ENCODE measurements at places on chromosomes 1 and 21. TPM values are rescaled to one million over a fixed set of nuclear protein-coding genes. Genes with fewer than 3 reads are reported as not detected.
A peak's percentile ranks its signal among the peaks of the same experiment; 100 is the strongest.

GRCh38 chr1:109649491-109649914 is 6.4 kb upstream of the GSTM4 start:
- no peak overlapping the region for H3K4me3 ChIP-seq
- H3K4me1 ChIP-seq: no peaks in the 10 kb centered on the region
- H3K27me3 ChIP-seq: peaks cover 7% of the 10 kb centered on the region
- H3K27ac ChIP-seq: no peak overlapping the region

DNA sequence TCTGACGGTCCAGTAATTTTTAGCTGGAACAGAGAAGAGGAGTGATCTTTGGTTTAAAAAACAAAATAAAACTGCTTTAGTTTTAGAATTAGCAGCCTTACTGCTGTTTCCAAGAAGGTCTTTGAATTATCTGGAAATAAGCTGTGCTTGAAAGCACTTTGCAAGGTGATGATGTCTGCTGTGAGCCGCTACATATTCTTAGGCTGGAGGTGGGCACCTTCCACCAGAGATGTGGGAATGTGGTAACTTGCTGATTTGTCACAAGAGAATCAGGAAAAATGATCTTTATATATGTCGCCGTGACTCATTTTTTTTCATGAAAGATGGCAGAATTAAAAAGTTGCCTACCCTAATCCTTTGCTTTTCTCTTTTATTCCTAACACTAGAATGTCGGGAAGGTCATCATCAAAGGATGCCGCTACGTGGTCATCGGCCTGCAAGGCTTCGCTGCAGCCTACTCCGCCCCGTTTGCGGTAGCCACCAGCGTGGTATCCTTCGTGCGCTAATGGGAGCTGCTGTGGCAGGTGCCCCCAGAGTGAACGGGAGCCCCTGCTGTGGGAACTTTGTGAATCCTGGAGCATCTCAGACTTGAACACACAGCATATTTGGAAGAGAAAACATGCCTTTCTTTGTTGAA is 6.2 kb downstream of the C1orf115 start:
- no peak overlapping the region for H3K27ac ChIP-seq
- H3K27me3 ChIP-seq: no peaks in the 10 kb centered on the region
- H3K4me3 ChIP-seq: no peak overlapping the region

GRCh38 chr21:29208044-29208681 is 77.7 kb downstream of the MAP3K7CL start:
- H3K4me3 ChIP-seq: no peak overlapping the region
- no peaks in the 10 kb centered on the region for H3K27me3 ChIP-seq
- no peak overlapping the region for H3K27ac ChIP-seq
- H3K4me1 ChIP-seq: no peaks in the 10 kb centered on the region
- DNase-seq: no peak

GRCh38 chr1:85894651-85895050 is 186.4 kb upstream of the ZNHIT6 start:
- no peak overlapping the region for H3K4me3 ChIP-seq
- no peak overlapping the region for H3K27ac ChIP-seq
- no peak for DNase-seq
- H3K27me3 ChIP-seq: no peaks in the 10 kb centered on the region
- no peaks in the 10 kb centered on the region for H3K4me1 ChIP-seq
- no peaks in the 10 kb centered on the region for H3K36me3 ChIP-seq

DNA sequence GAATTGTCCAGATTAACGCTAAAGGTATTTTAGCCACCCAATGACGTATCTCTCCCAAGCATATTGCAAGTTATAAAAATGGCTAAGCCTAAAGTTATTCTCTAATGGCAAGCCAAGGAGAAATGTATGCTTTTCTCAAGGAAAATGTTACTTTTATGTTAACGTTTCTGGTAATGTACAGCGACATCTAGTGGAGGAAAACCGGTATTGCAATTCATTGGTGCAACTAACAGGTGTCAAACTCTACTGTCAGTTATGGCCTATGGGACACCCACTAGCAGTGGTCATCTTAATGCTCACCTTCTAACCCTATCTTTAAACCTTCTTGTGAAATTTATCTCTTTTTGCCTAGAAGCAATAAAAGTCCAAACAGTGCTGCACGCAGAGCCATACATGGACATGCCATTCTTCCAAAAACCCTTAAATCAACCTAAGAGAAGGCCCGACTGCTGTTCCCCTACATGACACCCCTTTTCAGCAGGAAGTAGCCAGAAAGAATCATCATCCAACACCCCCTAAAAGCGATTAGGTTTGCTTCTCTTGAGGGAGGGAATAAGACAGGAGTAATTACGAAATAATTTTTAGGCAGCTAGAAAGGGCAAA is 68.7 kb upstream of the LRIF1 start:
- peaks cover 3% of the 10 kb centered on the region for H3K27me3 ChIP-seq
- DNase-seq: peak; percentile 44
- no peak overlapping the region for H3K27ac ChIP-seq
- H3K4me1 ChIP-seq: no peaks in the 10 kb centered on the region

DNA sequence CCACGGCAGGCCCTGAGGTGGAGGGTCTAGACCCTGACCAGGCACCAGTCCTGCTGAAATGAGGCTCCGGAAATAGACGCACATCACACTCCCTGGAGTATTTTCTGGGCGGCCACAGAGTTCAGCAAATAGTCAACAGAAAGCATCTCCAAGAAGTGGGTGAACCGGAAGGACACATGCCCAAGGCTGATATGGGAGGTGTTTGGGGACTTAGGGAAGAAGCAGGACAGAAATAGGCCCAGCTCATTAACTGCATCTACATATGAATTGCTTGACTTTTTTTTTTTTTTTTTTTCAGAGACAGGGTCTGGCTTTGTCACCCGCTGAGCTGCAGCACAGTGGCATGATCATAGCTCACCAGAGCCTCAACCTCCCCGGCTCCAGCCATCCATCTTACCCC is 36.5 kb upstream of the GPR157 start:
- no peak for DNase-seq
- no peak overlapping the region for H3K4me3 ChIP-seq
- no peaks in the 10 kb centered on the region for H3K36me3 ChIP-seq
- H3K27ac ChIP-seq: no peak overlapping the region
- H3K27me3 ChIP-seq: no peaks in the 10 kb centered on the region

DNA sequence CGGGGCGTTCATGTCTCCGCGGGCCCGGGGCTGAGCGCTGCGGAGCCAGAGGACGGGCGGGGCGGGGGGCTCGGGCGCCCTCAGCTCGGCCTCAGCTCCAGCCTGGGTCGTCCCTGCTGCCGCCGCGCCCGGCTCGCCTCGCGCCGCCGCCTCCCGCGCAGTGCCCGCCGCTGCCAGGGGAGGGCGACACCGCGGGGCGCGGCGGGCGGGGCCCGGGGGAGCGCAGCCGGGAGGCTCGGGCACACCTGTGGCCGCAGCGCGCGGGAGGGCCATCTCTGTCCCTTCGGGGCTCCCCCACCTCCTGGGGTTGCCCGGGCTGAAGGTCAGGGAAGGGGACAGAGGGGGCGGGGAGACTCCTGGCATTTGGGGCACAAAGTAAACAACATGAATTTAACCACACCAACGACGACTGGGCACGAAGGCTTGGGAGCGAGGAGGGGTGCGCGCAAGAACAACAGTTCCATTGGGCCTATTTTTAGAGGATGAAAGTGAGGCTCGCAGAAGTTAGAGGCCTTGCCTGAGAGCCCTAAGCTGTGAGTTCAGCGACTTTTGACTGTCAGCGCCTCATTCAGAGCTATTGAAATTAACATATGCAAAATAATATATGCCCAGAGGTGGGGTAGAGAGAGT is at the start of gene FAM131C:
Gene FAM131C, minus strand, starts transcription at position 162 of the 630 bp plus-strand sequence. CDS start 209 bp downstream, outside the sequence.
- DNase-seq: peak; percentile 40
- peaks cover 7% of the 10 kb centered on the region for H3K27me3 ChIP-seq

- no peaks in the 10 kb centered on the region for H3K4me1 ChIP-seq
- no peak for DNase-seq
- no peaks in the 10 kb centered on the region for H3K27me3 ChIP-seq
These were observed 83.2 kb downstream of the CLDN17 start for GRCh38 chr21:30083225-30083945.

DNA sequence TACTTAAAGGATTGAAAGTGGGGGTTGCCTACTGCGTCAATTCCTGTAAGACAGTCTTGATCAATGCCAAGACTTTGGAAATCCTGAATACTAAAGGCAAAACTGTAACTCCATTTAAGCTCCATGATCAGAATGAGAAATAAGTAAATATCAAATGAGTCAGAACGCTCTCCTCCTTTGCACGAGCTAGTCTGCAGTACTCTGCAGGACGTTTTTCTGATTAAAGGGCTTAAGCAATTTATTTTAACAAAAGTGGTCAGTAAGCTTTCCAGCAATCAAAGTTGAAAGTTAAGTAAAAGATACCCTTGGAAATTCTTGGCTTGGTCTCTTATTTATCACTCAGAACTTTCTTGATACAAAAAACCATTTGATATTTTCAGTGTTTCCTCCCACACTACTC is 35.7 kb upstream of the ARHGAP29 start:
- DNase-seq: no peak
- peaks cover 6% of the 10 kb centered on the region for H3K27me3 ChIP-seq
- no peak overlapping the region for H3K27ac ChIP-seq
- H3K36me3 ChIP-seq: no peaks in the 10 kb centered on the region

GRCh38 chr1:109993885-109994284 is 9.3 kb downstream of the AHCYL1 start:
- H3K4me1 ChIP-seq: no peaks in the 10 kb centered on the region
- DNase-seq: no peak
- no peak overlapping the region for H3K27ac ChIP-seq
- H3K36me3 ChIP-seq: peaks cover 6% of the 10 kb centered on the region

DNA sequence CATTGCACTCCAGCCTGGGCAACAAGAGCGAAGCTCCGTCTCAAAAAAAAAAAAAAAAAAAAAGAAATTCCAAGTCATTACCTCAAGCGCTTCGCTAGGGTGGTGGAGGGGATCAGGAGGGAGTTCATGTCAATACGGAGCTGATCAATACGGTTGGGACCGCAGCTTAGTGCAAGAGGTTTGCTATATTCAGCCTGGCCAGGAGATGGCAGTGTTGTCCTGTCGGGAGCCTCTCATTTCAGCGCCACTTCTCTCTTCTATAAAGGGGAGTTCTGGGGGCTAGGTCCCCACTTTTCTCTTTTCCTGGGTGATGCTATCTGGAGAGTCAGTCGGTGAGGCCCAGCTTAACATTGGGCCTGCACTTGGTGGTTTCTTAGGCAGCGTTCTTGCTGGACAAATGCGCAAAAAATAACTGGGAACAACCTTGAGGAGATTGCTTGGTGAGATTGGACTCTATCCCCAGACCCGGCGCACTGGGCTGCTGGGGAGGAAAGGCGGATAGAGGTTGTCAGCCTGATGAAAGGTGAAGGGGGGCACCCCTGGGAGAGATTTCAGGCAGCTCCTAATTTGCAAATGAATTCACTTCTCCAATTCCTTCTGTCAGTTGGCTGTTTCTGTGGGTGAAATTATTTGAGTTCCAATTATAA is 40.4 kb downstream of the KIAA0040 start:
- no peaks in the 10 kb centered on the region for H3K27me3 ChIP-seq
- no peak overlapping the region for H3K27ac ChIP-seq
- DNase-seq: peak; percentile 60
- H3K4me3 ChIP-seq: no peak overlapping the region
- peaks cover 13% of the 10 kb centered on the region for H3K4me1 ChIP-seq
- H3K36me3 ChIP-seq: no peaks in the 10 kb centered on the region

GRCh38 chr1:37069406-37069805 is 35.1 kb upstream of the GRIK3 start:
- H3K4me3 ChIP-seq: no peak overlapping the region
- no peak for DNase-seq
- no peak overlapping the region for H3K27ac ChIP-seq
- no peaks in the 10 kb centered on the region for H3K27me3 ChIP-seq

- H3K4me1 ChIP-seq: no peaks in the 10 kb centered on the region
- H3K36me3 ChIP-seq: no peaks in the 10 kb centered on the region
- no peak overlapping the region for H3K27ac ChIP-seq
- DNase-seq: no peak
- no peak overlapping the region for H3K4me3 ChIP-seq
These were observed 11.2 kb upstream of the ADAMTSL4 start for GRCh38 chr1:150537732-150538684.

DNA sequence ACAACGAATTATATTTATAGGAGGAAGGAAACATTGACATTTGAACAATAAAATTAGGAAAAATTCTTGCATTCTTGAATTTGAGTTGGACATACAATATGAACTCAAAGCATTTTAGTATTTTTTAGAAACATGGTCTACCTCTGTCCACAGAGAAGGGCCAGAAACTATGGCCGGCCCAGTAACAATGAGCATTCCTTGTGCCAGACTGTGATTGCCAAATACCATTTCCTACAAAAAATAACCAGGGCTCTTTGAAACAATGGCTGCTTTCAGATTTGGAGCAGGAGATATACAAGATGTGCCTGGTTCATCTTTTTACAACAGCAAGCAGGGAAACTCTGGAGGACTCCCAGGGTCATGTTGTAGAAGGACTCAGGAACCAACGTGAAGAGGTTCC is 38.4 kb downstream of the NOS1AP start:
- no peaks in the 10 kb centered on the region for H3K27me3 ChIP-seq
- no peak for DNase-seq
- no peaks in the 10 kb centered on the region for H3K4me1 ChIP-seq
- H3K4me3 ChIP-seq: no peak overlapping the region
- no peak overlapping the region for H3K27ac ChIP-seq

DNA sequence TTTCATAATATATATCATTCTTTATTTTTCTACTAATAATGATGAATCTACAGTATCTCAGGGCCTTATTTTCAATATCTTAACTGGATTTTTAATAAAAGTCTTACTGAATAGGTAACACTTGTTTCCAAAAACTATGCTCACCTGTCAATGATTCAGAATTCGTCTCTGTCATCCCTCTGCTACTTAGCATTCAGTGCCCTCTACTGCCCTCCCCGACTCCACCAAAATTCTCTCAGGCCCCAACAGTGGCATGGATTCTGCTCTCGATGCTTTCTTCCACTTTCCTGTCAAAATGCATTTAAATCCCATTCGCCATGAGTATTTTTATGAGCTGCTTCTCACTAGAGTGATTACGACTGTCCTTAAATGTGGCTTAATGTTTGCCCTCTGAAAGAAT is 10.5 kb upstream of the BACH1 start:
- no peak for DNase-seq
- no peak overlapping the region for H3K27ac ChIP-seq
- H3K4me3 ChIP-seq: no peak overlapping the region
- H3K36me3 ChIP-seq: no peaks in the 10 kb centered on the region
- no peaks in the 10 kb centered on the region for H3K4me1 ChIP-seq

DNA sequence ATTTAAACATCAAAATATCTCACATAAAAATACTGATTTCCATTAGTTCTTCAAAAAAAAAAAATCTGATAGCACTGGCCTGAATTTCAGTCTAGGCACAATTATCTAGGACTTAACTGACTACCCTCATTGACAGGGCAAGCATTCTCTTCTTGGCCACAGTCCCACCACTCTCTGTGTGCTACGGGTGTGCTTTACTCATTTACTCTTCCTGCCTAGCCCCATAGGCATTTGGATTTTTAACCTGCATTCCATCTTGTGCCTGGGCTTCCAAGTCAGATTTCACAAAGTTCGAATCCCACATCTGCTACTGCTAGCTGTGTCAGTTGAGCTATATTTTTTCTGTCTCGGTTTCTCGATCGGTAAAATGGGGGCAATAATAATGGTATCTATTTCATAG is 38.0 kb downstream of the PTPN14 start:
- H3K27me3 ChIP-seq: no peaks in the 10 kb centered on the region
- H3K36me3 ChIP-seq: no peaks in the 10 kb centered on the region
- peaks cover 6% of the 10 kb centered on the region for H3K4me1 ChIP-seq
- no peak overlapping the region for H3K27ac ChIP-seq

Gene SELENBP1
- not detected for total RNA-seq

Gene ANGPTL3
- total RNA-seq: not detected

Gene NLRP3
- total RNA-seq: 14.6 TPM

Gene ARHGAP29
- total RNA-seq: not detected

Gene S100A13
- total RNA-seq: 5.2 TPM

Gene IFNGR2
- 22.9 TPM for total RNA-seq

Gene CCDC24
- 1.9 TPM for total RNA-seq

Gene LAMB3
- total RNA-seq: 0.38 TPM

Gene S100A7
- total RNA-seq: not detected

Gene VHLL
- total RNA-seq: 0.53 TPM

Gene SPRR2G
- total RNA-seq: not detected

Gene CHODL
- total RNA-seq: 0.25 TPM

Gene MTARC1
- total RNA-seq: not detected
